Type B pancreatic cell (in vitro differentiated cells): ENCODE measurements at places on chromosomes 12 and 14. TPM values are rescaled to one million over a fixed set of nuclear protein-coding genes. Genes with fewer than 3 reads are reported as not detected.

The USP44 gene
- 0.69 and 0.80 TPM in 2 replicates for total RNA-seq

The SLC17A8 gene
- 2.6 and 6.1 TPM in 2 replicates for total RNA-seq

The AQP6 gene
- total RNA-seq: 0.22 TPM in 1 of 2 replicates, not detected in the other

The KCNC2 gene
- total RNA-seq: 1.3 and 2.5 TPM in 2 replicates

The MIP gene
- not detected in 2 replicates for total RNA-seq

The SSPN gene
- total RNA-seq: 2.9 and 11.3 TPM in 2 replicates

The TBX5 gene
- total RNA-seq: 1.4 and 10.7 TPM in 2 replicates

The KRT85 gene
- not detected in 2 replicates for total RNA-seq
